Stimulated activated CD8-positive, alpha-beta memory T cell treated with anti-CD3 and anti-CD28 coated beads, Interleukin-2, amount 100 ng/mL, for 48 hours (primary cell): ENCODE measurements at places on chromosomes 16 and 17.
A peak's percentile ranks its signal among the peaks of the same experiment; 100 is the strongest.

GRCh38 chr16:56109994-56110393, 81.3 kb upstream of the GNAO1 start:
- DNase-seq, result no peak

- no peak for DNase-seq
Measured at GRCh38 chr17:79965806-79966205, 69.9 kb downstream of the TBC1D16 start.

DNA sequence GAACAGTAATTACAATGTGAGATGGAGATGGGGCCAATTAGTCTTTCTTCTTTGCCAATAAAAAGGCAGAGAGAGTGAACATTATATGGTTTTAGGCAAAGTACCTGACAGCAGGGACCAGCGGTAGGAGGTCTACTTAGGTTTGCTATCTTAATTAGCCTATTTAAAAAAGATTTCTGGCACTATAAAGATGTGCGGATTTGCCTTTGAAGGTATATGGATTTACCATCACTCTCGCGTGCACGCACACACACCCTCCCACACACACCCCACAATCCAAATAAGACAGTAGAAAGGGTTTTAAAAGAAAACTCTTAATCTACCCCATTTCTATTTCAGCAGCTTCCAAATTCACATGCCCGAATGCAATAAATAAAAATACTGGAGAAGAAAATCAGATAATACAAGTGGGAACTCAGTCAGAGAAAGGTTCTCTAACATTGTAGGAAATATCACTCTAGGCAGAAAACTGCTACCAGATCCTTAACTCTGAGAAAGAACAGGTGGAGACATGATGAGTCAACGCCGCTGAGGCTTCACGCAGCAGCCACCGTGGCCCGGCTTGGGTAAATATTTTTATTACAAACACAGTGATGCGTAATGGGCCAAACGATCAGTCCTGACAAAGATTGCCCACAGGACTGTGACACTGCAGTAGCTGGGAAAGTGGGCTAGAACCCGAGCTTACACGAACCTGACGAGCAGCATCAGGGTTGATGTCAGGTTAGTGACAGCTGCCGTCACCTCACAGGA, 66.6 kb upstream of the AXIN2 start:
- DNase-seq, result no peak

DNA sequence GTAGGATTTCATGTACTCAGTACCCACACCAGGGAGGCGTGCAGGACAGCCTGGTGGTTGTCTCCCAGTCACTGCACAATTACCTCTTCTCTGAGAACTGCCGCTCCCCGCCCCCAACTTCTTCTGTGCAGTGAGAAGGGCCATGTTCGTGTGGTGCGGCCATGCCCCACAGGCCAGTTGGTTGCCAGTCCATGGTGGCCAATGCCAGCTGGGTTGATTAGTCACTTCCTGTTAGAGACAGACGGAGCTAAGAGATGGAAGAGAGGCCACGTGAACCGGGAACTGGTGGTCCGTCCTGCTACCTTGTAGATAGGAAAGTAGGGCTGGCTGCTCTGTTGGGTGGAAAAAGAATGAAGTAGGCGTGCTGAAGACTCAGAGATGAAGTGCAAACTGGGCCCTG, 206.5 kb downstream of the ABCC12 start:
- no peak for DNase-seq

GRCh38 chr17:43534909-43535308, 11.2 kb downstream of the ETV4 start:
- no peak for DNase-seq

DNA sequence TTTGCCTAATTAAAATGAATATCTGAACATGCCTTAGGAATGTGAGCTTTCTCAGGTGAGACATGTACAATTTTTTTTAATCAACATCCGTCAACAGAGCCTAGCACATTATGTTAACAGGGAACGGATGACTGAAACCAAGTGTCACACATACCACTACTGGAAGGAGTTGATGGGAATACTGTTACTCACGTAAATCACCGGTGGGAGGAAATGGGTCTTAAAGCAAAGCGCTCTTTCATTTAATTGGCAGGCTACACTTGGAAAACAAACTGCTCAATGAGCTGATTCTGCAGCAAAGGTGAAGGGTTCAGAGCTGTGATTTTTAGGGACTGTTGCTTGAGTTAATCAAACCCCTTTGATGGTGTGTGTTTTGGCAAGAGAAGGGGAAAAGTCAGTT, 4.8 kb downstream of the CPPED1 start:
- no peak for DNase-seq

- DNase-seq, result no peak
Measured at GRCh38 chr16:54724346-54724925, 206.2 kb upstream of the IRX5 start.

- DNase-seq, result no peak
Measured at GRCh38 chr16:88478889-88479792, 26.1 kb downstream of the ZFPM1 start.

DNA sequence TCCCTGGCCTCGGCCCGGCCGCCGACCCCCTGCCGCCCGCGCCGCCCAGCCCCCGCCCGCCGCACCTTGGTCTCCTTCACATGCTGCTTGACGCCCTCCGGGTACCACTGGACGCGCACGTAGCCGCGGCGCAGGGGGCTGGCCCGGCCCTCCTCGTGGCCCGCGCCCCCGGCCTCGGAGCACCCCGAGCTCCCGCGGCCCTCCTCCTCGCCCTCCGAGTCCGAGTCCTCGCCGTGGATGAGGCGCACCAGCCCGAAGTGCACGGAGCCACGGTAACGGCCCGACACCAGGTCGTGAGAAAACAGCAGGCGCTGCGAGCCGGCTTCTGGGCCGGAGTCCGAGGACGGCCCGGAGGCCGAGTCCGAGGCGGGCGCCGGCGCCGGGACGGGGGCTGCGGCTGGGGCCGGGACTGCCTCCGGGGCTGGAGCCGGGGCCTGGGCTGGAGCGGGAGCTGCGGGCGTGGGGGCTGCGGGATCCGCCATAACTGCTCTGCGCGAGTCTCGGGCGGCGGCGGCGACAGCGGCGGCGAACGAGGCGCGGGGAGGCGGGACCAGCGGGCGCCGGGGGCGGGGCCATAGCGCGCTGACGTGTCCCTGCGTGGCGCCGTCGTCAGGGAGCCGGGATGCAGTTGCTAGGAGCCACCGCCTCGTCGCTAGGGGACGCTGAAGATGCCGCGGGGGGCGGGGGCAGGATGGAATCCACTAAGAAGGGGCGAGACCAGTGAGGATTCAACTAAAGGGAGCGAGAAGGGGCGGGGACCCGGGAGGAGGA, at the start of gene UBE2O:
UBE2O (minus strand) TSS at position 493 of the 771 bp plus-strand sequence; CDS start at position 482, 11 bp downstream.
- peak; percentile 88 for DNase-seq

DNA sequence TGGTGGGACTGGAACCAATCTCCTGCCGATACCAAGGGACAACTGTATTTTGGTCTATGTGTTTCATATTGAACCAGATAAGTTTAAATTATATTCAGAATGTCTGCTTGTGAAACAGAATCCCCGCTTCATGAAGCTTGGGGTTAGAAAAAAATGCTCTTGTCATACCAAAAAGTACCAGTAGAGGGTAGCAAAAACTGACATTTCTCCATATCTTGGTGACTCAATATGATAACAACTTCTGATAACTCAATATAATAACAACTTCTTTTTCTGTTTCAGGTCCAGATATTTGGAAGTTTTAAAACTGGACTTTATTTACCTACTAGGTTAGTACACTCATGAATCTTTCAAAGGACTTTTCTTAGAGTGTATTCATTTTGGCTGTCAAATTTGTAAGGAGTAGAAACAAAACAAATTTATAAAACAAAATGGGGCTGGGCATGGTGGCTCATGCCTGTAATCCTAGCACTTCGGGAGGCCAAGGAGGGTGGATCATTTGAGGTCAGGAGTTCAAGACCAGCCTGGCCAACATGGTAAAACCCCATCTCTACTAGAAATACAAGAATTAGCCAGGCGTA, 52.3 kb upstream of the ADCY7 start:
- DNase-seq, result no peak

DNA sequence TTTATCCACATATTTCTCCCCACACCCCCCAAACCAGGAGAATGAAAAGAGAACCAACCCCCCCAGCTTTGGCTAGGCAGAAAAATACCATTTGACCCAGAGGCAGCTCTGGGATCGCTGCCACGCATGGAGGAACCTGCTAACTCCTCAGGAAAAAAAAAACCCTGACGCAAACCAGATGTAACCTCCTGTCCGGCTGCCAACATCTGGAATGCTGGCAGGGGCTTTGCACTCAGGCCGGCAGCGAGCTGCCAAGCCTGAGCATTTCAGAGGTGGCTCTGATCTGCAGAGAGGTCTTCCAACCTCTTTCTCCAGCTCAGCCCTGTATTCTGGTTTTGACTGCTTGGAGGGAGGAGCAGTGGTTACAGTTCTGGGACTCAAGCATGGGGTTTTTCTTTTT, 8.2 kb downstream of the IGFBP4 start:
- DNase-seq, result no peak

- no peak for DNase-seq
Measured at GRCh38 chr17:12730421-12730820, 58.9 kb upstream of the ARHGAP44 start.

DNA sequence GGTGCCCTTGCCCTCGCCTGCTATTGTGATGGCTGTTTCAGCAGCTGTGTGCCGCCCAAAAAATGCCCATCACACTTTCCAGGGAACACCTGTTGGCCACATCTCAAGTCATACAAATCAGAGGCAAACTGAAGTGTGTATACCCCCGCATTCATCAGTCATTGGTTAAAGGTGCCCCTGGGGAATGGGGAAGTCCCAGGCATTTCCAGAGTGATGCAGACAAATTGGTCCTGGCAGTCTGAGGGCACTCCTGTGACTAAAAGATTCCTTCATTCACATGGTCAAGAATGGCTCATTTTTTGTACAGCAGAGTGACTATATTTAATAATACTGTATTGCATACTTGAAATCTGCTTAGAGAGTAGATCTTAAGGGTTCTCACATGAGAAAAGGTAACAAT, 102.9 kb upstream of the TMEM97 start:
- DNase-seq, result no peak

DNA sequence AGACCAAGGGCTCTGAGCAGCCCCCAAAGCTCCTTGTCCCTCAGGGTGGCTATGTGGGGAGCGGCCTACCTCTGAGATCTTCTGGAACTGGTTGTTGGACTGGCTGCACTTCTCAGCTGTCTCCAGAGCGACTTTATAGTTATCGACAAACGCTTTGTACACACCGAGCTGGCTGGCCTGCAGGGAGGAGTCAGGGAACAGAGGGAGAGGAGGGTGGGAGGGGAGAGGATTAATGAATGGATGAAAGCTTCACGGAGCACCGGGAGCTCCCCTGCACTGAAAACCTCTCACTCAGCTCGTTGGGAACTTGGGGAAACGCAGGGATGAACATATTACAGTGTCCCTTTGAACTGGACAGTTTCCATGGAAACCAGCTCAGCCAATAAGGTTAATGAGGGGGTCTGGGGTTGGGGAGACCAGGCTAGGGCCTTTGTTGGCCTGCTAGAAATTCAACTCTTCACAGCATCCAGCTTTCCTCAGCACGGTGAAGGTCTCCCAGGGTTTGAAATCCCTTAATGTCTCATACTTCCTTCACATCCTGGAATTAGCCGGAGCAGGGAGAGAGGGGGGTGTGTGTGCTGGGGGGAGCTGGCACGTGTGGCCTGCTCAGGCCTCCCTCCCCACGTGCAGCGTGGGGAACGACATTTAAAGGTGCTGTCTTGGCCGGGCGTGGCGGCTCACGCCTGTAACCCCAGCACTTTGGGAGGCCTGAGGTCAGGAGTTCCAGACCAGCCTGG, 86.7 kb downstream of the TIMM22 start:
- DNase-seq, result no peak

DNA sequence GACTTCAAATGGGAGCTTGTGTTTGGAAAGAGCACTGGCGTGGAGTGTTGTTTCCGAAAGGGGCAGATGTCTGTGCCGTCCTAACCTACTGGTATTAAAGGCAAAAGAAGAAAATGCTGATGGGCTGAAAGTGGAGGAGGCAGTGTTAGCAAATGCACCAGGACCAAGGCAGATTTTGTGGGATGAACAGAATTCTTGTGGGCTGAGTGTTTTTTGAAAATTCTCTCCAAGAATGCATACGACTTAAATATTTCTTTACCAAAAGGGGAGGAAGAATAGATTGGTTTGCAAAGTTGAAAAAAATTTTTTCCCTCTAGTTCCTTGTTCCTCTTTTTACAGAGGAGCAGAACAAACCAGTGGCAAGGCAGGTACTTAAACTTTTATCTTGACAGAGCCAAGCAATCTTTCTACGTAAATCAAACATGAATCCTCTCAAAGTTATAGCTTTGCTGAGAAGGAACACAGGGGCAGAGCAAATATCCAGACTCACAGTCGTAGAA, 16.8 kb downstream of the MARCHF10 start:
- DNase-seq, result no peak

DNA sequence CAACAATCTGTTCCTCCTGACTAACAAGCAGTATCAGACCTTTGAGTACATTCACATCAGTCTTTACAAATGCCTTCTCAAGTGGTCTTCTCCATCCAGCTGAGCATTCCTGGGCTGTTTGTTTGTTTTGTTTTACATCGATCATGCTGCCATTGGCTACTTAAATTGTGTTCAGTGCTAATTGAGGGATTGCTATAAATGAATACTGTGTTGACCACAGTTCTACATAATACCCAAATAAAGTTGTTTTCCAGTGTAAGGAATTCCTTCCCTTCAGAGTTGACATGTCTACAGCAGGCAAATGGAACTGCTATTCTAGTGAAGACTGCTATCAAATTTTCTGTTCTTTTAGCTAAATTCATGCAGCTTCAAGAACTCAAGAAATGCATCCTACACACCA, 3.2 kb downstream of the CDH8 start:
- DNase-seq, result no peak

DNA sequence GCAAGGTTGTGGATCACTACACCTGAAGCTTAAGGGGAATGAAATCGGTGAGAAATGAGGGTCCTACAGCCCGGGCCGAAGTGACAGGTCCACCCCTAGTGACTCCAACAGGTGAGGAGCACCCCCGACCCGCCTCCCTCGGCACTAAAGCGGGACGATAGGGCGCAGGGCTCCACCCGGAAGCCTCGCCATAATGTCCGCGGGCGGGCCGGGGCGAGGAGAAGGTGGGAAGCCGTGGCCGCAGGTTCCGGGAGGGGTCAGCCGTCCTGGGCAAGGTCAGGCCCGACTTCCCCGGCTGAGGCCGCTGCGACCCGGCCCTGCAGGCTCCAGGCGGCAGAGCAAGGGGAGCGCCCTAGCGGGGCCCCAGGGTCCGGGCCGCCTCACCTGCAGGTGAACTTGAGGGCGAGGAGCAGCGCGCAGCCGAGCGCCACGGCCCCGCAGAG, 543 bp downstream of the TXNDC11 start:
- peak; percentile 27 for DNase-seq

GRCh38 chr16:17241264-17241835, 229.4 kb downstream of the XYLT1 start:
- no peak for DNase-seq

DNA sequence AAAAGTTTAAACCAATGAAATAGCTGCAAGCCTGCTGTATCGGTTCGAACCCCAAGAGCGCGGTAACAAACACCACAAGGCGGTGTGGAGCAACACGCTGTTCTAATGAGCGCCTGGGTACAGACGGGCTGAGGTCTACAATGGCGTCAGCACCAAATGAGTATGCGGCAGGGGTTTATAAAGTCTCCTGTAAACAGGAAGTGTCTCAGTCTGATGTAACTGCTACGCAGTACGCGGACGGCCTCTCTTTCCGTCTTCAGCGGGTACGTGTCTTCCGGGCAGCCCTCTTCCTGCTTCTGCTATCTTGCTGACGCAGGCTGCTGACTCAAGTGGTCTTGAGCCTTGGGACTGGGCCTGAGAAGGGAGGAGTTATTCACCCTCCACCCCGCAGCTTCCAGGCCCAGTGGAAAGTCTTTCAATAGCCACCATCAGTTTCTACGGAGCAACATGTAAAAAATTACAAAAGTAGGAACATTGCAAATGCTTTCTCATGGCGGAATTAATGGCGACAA, 40.5 kb upstream of the KCNJ2 start:
- DNase-seq, result no peak
